NCI-H774 (cell line): ENCODE measurements at places on chromosomes 3 and 15.

- DNase-seq = no peak
Measured at GRCh38 chr3:61922118-61922517, 360.7 kb downstream of the PTPRG start.

- peak; percentile 83 for DNase-seq
Measured at GRCh38 chr15:81000624-81001151, at the start of gene TLNRD1. Gene TLNRD1, plus strand, starts transcription at chr15:81000923. Its CDS starts 1,349 bp downstream, at chr15:81002272.

GRCh38 chr3:101204246-101204645, 116.1 kb downstream of the IMPG2 start:
- no peak for DNase-seq

- no peak for DNase-seq
Measured at GRCh38 chr3:17052363-17052762, 167.6 kb downstream of the PLCL2 start.

GRCh38 chr3:181403876-181404660, 307.7 kb upstream of the SOX2 start:
- DNase-seq = no peak

DNA sequence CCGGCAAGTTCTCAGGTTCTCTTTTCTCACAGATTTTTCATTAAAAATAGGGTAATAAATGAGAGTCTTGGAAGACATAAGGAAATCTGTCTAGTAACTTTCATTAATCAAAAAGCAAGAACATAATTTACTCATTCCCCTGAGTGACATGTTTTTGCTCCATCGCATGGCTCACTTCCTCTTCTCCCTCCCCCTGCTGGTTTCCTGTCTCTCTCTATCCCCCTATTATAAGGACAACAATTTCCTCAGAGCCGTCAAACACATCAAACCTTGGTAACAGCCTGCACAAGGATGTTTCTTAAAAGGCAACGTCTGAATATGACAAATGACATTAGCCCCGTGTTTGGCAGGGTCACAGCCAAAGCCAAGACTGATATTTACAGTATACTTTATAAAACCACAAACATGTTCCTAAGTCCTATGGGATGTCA, 1149.6 kb downstream of the IGSF11 start:
- no peak for DNase-seq

GRCh38 chr3:162973428-162973917, 1476.9 kb downstream of the OTOL1 start:
- DNase-seq = no peak

GRCh38 chr3:141769221-141769894, 6.2 kb downstream of the GRK7 start:
- DNase-seq = no peak

- DNase-seq = peak; percentile 4
Measured at GRCh38 chr3:99172736-99173657, 271.5 kb upstream of the DCBLD2 start.

- DNase-seq = peak; percentile 4
Measured at GRCh38 chr15:27358751-27359434, 387.9 kb downstream of the GABRG3 start.

GRCh38 chr3:177545964-177546363, 348.7 kb upstream of the TBL1XR1 start:
- no peak for DNase-seq

DNA sequence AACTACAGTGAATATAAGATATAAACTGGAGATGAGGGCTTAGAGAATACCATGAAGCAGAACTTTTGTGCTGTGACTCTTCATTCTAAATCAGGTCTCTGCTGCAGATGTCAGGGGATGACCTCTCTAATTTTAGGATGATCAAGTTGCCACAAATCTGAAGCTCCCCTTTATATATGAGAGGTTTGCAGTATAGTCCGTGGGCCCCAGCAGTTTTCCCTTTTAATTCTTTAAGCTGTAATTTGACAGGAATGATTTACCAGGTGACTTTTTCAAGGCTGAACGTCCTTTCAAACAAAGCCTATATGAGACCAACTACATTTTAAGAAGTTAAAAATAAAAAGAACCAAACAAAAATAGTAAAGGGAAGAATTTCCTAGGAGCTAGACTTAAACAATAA, 4.9 kb upstream of the PLOD2 start:
- DNase-seq = no peak

DNA sequence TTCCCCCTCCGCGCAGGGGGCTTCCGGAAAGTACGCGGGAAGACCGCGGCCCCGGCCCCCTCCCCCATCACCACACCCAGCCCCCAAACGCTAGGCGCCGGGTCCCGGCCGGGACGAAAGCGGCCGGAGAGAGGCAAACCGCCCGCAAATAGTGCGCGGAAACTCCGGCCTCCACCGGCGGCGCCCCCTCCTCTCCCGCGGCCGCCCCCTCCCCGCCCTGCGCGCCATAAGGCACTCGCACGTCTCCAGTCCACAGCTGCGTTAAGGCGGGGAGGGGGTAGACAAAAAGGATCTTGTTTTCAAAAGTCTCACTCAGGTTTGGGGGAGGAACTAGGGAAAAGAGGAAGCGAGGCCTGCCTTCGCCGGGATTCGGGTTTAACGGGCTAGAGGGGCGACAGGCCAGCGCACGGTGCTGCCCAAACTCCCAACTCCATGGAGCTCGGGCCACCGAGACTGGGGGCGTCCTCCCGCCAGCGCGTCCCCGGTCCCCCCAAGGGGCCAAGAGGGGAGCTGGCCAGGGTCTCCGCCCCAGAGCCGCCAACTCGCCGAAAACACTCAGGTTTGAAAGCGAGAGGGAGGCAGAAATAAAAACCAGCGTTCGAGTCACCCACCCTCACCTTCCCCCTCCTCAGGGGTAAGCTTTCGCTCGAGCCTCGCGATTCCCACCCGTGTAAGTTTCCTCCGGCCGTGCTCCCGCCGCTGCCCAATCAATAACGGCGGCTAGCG, 1.8 kb downstream of the ANP32A start:
- no peak for DNase-seq

GRCh38 chr3:152865668-152866245, 30.8 kb downstream of the P2RY1 start:
- DNase-seq = no peak

DNA sequence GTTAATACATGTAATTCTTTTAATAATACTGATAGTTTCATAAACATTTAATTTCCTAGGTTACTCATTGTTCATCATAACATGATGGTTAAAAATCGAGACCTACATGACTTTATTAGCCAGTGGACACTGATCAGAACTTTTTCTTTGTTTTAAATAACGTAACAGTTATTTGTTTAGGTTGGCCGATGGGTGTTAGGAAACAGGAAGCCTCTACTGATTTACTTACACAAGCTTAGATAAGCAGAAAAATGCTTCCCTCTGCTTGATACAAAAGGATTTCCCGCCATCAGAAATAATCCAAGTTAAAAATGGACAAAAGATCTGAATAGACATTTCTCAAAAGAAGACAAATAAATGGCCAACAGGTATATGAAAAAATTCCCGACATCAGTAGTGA, 16.6 kb upstream of the APH1B start:
- no peak for DNase-seq

DNA sequence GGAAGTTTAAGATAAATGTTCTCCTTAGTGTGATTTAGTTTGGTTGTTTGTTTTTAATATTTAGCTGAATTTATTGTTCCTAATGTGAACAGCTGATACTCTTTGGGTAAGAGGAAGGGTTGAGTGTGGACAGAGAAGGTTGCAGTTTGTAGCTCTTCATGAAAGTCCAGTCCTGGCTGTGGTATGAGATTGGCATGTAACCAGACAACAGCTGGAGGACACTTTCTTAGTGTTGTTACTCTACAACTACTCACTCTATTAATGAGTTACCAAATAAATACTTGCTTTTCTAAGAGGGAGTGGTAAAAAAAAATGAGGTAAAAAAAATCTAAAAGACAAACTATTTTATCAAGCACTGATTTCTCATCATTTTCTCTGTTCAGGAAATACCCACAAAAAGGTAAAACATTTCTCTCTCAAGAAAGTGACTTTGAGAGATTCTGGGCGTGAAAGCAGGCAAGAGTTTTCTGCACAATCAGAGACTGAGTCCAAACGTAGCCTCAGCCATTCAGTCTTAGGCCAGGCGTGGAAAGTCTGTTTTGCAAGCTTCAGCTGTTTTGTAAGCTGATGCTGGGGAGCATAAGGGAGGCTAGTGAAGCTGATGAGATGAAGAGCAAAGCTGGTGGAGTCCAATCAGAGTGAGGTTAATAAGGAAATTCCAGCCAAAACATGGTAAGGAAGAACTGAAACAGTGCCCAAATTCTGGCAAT, 138.5 kb upstream of the ARPP21 start:
- DNase-seq = no peak

GRCh38 chr3:187072511-187072910, 66.8 kb downstream of the RPL39L start:
- DNase-seq = no peak

- DNase-seq = no peak
Measured at GRCh38 chr15:57996561-57996960, 69.0 kb downstream of the ALDH1A2 start.

DNA sequence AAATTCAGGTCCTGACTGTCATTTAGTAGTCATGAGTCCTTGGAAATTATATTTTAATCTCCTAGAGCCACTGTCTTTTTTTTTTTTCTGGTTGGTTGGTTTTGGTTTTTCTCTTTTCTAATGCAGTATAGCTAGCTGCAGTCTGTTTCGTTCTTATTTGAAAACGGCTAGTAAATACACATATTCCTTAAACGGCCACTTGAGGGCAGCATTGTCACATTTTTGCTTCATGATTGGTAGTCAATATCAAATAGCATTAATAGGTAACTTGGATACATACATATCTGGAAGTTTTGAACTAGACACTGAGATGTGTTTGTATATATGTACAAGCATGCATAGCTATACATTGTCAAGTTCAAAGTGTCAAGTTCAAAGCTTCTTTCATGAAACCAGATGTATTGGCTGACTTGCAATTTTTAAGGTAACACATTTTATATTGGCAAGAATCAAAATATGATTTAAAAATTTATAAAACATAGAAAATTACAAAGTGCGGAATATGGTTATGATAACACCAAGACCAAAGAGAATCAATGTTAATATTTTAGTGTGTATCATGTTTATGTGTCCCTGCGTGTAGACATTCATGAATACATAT, 22.5 kb downstream of the GABRA5 start:
- peak; percentile 56 for DNase-seq

GRCh38 chr3:135056084-135056730, 261.1 kb downstream of the EPHB1 start:
- no peak for DNase-seq

DNA sequence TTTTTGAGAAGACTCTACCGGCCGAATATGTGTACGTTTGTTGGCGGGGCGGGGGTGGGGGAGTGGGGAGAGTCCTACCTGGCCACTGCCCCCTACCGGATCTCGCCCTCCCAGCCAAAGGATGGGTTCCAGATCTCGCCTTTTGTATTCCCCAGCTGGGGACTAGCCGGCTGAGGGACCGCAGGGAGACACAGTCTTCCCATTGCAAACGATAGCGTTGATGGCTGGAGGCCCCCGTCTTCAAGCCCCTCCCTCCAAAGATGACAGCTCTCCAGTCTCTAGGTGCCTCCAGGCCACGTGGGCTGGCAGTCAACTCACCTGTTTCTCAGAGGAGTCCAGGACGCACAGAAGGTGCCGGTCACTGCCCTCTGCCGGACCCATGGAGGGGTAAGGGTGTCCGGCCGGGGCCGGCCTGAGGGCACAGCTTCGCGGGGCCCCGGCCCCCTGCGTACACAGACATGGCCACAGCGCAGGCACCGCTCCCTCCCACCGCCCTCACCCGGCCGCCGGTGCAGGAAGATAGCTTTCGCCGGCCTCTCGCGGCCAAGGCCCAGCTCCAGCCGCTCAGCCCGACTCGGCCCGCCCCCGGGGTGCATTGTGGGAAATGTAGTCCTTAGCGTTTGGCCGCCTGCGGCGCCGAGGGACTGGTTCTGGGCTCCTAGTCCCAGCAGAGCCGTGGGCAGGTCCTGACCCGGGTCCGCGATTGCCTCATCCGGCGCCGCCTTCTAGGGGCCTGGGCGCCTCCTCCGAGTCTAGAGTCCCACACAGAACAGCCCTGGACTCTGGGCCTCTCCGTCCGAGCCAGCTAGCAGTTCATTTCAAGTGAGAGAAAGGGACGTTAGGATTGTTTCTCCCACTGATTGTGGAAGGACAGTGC, at the start of gene MON1A:
MON1A (minus strand) TSS at position 521 of the 877 bp plus-strand sequence. CDS start 16,465 bp downstream, outside the sequence.
- DNase-seq = peak; percentile 68

GRCh38 chr3:126424751-126425150, 30.0 kb downstream of the CFAP100 start:
- no peak for DNase-seq

DNA sequence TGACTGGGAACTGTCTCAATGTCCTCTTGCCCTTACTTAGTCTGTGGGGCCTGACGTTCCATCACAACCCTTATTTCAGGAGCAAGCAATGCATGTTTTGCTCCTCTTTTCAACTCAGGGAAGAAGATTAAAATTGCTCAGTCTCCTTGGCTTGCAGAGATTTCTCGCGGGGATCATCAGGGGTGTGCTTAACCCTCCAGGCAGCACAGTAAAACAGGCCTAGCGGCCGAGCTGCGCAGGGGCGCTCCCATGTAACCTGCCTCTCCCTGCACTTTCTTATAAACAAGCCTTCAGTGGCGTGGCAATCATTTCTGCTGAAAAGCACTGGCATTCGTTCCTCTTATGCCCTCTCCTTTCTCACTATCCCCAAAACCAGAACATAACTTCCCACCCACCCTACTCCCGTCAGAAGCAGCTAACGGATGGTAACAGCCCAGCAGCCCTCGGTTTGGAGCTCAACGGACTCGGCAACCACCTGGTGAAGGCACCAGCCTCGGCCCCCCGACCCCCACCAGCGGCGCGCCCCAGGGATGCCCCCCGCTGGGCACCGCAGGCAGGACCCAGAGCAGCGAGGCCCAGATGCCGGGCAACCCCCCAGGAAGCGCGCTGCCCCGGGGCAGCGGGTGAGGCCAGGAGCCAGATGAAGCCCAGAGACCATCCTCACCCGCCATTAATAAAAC, 1.1 kb downstream of the MCF2L2 start:
- no peak for DNase-seq

GRCh38 chr3:134161898-134162615, 88.6 kb downstream of the RYK start:
- no peak for DNase-seq

- no peak for DNase-seq
Measured at GRCh38 chr3:28850186-28850585, 430.7 kb upstream of the RBMS3 start.

DNA sequence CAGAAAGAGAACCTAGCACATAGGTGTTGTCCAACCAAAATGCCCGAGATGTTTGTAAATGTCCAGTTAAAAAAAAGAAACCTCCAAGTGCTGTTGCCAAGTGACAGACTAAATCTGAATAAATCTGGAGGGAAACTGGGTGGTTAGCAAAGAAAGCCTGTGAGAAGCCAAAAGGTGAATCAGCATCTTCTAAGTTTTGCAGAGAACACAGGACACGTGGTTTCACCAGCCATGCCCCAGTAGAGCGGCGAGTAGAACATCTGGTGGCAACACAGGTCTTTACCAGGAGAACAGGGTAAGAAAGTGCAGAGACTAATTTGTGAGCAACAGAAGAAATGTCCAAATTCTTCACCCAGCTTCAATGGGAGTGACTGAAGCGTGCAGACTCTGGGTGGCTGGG, 986.0 kb downstream of the ROBO2 start:
- DNase-seq = no peak
